Caki2 (cell line): ENCODE measurements at places on chromosomes 1 and 21. TPM values are rescaled to one million over a fixed set of nuclear protein-coding genes. Genes with fewer than 3 reads are reported as not detected.
A peak's percentile ranks its signal among the peaks of the same experiment; 100 is the strongest.

GRCh38 chr1:85048296-85049064 lies at the start of gene MCOLN3:
MCOLN3 (minus strand) TSS chr1:85048500; CDS start chr1:85045360, 3,140 bp downstream.
- DNase-seq: peak; percentile 37

DNA sequence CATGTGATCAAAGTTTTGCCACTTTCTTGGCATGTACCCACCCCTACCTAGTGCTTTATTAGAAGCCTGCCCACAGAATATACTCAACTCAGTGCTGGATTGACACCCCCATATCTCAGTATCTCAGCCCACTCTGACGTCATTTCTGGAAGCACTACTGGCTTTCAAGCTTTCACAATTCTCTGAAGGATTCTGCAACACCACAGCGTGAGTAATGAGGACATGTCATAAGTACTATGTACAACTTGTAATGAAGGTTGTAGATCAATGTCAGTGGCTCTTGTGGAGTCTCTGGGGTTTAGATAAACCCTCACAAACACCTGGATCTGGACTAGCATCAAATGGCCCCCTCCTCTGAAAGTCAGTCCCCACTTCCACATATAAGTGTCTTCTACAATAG lies 57.2 kb downstream of the TNFSF4 start:
- no peak for DNase-seq

DNA sequence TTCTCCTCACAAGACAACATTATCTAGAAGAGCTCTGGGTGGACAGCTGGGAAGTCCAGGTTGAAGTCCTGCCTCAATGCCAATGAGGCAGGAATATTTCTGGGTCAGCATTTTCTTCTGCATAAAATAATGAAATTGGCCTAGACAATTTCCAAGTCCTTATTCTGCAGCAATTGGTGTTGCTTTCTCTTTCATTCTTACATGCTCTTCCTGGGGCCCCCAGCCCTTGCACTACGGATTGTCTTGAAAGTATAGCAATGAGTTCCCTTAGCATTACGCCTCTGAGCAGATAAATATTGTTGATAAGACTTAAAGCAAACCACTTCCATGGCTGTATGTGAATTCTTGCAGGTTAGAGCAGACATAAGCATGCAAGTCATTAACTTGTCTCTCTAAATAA lies 188.5 kb downstream of the TGFBR3 start:
- DNase-seq: no peak

DNA sequence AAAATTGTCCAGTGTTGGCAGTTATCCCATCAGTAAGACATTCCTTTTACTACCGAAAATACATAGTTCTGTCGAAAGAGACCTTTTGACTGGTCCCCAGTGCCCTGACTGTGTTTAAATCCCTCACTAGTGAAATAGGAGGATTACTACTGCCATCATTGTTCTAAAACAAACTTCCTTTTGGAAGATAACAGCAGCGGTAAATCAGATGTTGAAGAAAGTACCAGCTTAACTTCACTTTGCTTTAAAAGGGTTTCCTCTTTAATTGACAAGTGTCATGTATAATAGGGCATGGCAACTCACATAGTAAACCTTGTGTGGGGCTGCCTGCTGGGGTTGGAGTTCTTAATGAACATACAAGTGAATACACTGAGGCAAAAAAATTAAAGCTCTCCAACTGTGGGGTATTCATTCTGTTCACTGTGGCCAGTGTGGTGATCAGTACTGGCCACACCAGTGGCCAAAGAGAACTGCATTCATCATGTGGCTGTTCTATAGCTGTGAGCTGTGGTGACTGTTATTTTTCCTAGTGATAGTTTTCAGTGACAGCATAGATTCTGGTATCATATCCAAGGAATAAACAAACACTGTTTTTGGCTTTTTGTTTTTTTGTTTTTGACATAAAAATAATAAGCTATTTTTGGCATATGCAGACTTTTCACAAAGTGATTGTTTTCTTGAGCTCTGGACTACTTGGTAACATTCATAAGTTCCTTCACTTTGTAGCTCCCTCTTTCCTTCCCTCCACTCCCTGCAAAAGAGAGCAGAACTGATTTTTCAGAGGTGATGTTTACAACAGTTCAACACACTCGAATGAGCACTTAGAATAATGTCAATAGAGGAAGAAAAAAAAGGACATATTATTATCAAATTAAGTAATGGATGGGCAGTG lies 74.5 kb downstream of the NFIA start:
- no peak for DNase-seq

DNA sequence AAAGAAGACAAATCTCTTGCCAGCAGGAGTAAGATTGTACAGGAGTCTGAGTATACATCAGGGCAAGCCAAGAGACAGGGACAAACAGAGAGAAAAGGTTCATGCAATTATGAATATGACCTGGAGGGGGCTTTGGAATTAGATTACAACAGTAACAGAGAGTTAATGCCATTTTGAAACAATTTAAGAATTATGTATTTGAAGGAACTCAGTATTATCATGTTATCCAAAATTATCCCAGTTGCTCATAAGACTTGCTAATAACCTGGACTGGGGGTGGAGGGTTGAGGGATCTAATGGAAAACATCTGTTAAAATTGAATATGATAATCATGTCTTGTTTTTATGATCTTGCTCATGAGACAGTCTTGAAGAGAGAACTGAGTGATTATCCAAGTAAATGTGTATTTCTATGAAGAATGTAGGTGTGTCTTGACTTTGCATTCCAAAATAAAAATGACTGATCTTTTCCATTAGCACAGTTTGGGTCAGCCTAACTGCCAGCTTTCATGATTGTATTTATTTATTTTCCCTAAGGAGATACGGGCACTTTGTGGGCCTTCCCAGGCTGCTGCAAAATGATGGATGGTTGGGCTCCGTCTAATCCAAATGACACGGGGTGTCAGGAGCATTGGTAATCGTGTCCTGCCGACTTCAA lies 117.7 kb downstream of the ERG start:
- DNase-seq: no peak

NHLH1 gene
- total RNA-seq: not detected in 2 replicates

DNA sequence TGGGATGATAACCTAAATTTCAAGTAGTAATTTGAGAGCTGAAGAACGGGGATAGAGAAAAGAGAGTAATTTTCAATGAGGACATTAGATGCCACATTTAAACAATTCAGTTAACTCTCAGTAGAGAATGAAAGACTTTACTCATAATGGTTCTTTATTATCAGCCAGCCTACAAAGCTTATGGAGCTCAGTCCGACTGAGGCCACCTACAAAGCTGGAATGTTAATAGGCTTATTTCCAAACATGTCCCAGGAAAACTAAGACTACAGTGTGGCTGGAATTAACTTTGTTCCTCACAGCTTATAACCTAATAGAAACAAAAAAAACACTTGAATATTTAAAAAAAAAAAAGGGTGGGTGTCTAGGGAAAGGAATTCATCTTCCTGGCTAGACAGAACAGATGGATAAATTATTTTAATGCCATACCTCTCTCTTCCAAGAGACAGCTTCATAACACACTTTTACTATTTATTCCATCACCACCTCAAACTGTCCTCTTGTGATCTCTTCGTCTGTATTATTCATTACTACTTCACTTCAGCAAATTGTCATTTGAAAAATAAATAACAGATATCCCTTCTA lies 9.8 kb downstream of the SLC19A2 start:
- DNase-seq: no peak

KRTAP11-1 gene
- total RNA-seq: not detected in 2 replicates

STRIP1 gene
- 11.9 and 16.5 TPM in 2 replicates for total RNA-seq

- DNase-seq: no peak
Observed at GRCh38 chr1:115596080-115596780, 45.5 kb upstream of the VANGL1 start.

PTGER3 gene
- total RNA-seq: not detected in 2 replicates

TIAM1 gene
- total RNA-seq: 0.67 and 4.2 TPM in 2 replicates

DNA sequence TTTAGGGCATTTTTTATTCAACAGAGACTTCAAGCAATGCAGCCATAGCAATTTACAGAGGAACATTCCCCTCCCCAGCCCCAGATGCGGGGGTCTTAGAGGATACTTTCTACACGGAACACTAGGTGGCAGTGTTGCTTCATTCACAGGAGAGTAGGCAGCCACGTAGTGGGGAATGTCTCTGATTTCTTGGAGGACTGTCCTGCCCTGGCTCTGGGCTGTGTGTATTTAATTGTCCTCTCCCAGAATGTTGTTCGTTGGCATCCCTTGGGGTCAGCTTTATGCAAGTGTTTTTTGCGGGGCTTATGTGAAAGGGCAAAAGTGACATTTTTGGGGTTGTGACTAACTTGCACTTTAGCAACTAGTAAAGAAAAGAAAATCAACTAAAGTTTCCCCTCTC lies 96.9 kb downstream of the PAPPA2 start:
- peak; percentile 42 for DNase-seq

DNA sequence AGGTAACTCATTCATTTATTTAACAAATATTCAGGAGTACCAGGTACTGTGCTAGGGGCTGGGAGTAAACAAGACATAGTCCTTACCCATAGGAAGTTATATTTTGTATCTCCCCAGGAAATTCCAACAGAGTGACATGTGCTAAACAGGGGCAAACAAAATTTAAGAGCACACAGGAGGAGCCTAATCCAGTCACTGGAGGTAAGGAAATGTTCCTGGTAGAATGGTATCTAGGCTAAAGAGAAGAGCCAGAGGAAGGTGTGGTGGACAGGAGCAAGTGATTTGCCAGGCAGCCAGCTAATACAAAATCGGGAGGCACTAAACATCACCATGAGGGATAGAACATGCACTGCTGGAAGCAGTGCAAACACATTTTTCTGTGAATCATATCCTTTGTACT lies 10.4 kb downstream of the TEX38 start:
- DNase-seq: no peak

GRCh38 chr1:19640363-19641316 lies 3.5 kb upstream of the NBL1 start:
- DNase-seq: peak; percentile 56

DNA sequence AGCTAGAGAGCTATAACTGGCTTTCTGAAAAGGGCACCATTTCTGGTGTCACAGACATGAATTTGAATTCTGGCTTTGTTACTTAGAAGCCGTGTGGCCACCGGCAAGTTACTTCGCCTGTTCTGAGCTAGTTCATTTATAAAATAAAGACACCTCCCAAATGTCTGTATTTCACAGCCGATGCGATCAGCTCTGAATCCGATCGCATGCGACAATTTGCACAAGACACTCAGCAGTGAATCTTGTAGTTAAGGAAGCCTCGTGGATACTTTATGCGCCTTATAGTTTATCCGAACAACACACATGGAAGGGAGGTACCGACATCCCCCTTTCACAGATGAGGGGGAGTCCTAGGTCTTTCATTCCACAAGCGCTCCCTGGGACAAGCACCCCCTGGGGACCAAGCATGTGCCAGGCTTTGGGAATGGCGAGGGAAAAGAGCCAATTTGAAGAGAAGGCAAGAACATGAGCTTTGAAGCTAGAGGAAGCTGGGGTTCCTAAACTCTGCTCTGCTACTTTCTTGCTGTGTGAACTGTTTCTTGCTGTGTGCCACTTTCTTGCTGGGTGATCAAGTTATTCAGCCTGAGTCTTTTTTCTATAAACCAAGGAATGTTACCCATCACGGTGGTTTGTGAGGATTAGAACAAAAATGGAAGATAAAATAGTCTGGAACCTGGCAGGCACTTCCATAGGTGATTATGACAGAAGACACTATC lies 3.9 kb downstream of the ID3 start:
- no peak for DNase-seq

DNA sequence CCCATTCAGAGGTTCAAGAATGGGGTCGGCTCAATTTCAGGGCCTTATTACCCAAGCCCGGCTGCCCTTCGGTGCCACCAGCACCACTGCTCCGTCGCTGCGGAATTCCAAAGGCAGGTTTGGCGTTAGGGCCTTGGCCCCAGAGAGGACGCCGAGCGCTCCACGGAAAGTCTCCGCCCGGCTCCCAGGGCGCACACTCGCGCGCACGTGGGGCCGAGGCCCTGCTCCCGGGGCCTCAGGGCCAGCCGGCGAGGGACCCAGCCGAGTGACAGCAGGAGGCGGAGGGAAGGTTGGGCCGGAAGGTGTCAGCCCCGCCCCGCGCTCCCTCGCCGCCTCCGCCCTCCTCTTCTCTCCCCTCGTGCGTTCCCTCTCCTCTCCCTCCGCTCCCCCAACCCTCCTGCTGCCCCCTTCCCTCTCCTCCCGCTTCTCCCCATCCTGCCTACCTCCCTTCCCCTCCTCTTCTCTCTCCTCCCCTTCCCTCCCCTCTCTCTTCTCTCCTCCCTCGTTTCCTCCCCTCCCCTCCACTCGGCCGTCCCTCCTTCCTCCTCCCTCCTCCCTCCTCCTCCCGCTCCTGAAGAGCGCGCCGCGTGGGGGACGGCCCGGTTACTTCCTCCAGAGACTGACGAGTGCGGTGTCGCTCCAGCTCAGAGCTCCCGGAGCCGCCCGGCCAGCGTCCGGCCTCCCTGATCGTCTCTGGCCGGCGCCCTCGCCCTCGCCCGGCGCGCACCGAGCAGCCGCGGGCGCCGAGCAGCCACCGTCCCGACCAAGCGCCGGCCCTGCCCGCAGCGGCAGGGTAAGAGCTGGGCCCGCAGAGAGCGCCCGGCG lies at the start of gene ETS2:
TSS of gene ETS2 (plus strand) at position 602 of the 825 bp plus-strand sequence. CDS start 4,106 bp downstream, outside the sequence.
- DNase-seq: peak; percentile 95

GRCh38 chr1:50978144-50978851 lies 8.3 kb downstream of the CDKN2C start:
- DNase-seq: peak; percentile 79

- no peak for DNase-seq
Observed at GRCh38 chr1:230270559-230271281, 155.4 kb downstream of the PGBD5 start.

DNA sequence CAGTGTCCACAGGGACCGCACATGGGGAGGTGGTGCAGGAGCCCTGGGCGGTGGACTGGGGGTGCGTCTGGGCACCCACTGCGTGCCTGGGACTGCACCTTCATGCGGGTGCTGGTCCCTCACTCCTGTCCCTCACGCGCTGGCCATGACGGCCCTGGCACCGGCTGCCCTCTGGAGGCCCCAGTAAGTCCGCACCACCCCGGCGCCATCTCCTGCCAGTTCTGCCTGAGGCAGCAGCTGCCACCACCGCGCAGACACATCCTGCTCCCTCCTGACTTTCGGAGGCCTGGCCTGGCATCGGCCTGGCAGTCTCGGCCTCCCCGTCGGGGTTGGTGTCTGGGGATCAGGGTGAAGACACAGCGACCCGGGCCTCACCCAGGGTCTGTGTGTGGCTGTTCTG lies 64.8 kb downstream of the MORN1 start:
- DNase-seq: no peak

KCNJ9 gene
- total RNA-seq: not detected in 2 replicates
